ENCODE measurements at places on chromosomes 7 and 10.
A peak's percentile ranks its signal among the peaks of the same experiment; 100 is the strongest.

DNA sequence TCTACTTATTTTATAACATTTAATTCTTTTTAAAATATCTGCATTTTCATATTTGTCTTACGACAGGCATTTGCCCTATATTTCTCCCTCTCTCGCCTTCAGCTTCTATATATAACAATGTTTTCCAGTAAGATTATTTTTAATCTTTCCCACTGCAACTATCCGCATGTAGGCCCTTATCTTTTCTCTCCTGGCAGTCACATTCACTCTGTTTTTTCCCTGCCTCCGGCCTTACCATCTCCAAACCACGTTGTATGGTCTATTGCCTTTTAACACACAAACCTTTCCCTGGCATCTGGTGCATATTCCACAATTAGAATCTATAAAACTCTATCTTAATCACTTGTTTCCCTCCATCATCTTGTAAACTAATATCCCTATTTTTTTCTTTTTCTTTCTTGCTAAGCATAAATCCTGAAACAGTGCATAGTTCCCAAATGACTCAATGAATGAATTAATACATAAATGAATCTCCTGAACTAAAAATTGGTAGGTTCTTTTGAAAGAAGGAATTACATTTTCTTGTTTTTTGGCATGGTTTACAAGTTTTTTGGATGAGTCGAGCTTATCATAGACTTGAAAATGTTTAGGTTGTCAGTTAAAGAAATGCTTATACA is 173.2 kb downstream of the SEMA3A start:
- H3K27ac ChIP-seq = no peak overlapping the region
- DNase-seq = no peak
- no peaks in the 10 kb centered on the region for H3K27me3 ChIP-seq

- H3K36me3 ChIP-seq = no peaks in the 10 kb centered on the region
- no peak overlapping the region for H3K27ac ChIP-seq
- no peak overlapping the region for H3K4me3 ChIP-seq
Measured at GRCh38 chr7:25500393-25500921, 272.2 kb upstream of the NPVF start.

DNA sequence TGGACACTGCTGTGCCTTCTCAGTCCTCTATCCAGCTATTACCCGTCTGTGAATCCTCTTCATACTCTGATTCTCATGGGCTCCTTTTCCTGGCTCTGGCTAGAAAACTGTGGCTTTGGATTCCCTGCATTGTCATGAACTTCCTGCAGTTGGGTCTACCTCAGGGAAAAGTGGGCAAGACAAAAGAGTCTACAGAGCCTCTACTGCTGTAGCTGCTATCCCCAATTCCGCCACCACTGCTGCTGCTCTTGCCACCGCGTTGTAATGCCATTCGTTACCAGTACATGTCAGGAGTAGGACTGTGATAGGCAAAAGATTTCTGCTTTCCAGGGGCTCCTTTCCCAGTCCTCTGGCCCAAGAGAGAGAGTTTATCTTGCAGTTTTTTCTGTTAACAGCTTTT is 23.9 kb upstream of the PPP1R17 start:
- H3K27ac ChIP-seq = no peak overlapping the region
- no peaks in the 10 kb centered on the region for H3K36me3 ChIP-seq
- no peak overlapping the region for H3K4me3 ChIP-seq
- H3K4me1 ChIP-seq = no peaks in the 10 kb centered on the region
- no peak for DNase-seq
- no peaks in the 10 kb centered on the region for H3K27me3 ChIP-seq

DNA sequence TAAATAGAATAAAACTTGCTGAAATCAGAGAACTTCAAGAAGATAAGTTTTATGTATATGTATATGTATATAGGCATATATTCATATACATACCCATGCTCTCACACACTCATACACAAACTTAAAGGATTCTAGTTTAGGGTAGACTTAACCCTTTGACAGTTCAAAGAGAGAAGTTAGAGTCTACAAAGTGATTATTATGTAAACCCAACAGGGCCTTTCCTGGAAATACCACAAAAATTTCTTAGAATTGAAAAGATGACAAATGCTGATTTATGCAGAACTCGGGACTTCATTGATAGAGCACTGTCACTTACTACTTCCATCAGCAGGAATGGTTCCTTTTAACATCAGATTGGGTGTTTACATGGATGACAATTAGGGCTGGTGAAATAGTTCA is 763.5 kb downstream of the AUTS2 start:
- no peaks in the 10 kb centered on the region for H3K27me3 ChIP-seq
- no peaks in the 10 kb centered on the region for H3K36me3 ChIP-seq
- H3K27ac ChIP-seq = no peak overlapping the region
- H3K4me1 ChIP-seq = peaks cover 12% of the 10 kb centered on the region

DNA sequence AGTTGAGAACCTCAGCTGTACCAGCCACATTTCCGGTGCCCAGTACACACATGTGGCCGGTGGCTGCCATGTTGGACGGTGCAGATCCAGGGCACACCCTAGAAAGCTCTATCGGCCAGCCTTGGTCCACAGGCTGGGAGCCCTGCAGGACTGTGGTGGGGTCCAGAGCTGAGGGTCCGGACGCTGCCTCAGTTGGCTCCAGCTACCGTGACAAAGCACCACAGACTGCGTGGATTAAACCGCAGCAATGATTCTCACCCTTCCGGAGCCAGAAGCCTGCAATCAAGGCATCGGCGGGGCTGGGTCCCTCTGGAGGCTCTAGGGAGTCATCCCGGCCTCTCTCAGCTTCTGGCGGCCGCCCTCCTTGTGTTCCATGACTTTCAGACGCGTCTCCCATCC is 50.1 kb downstream of the PDGFA start:
- H3K27ac ChIP-seq = no peak overlapping the region
- DNase-seq = no peak
- H3K27me3 ChIP-seq = no peaks in the 10 kb centered on the region

GRCh38 chr10:112677689-112678088 is 230.7 kb downstream of the VTI1A start:
- peaks cover 2% of the 10 kb centered on the region for H3K36me3 ChIP-seq
- H3K4me3 ChIP-seq = no peak overlapping the region
- no peak overlapping the region for H3K27ac ChIP-seq
- DNase-seq = no peak

- H3K27ac ChIP-seq = no peak overlapping the region
- peaks cover 2% of the 10 kb centered on the region for H3K36me3 ChIP-seq
- H3K27me3 ChIP-seq = peaks cover 3% of the 10 kb centered on the region
Measured at GRCh38 chr7:13036256-13036780, 348.9 kb downstream of the ARL4A start.

GRCh38 chr10:120039826-120040225 is 147.3 kb downstream of the SEC23IP start:
- no peak for DNase-seq
- no peaks in the 10 kb centered on the region for H3K4me1 ChIP-seq
- H3K36me3 ChIP-seq = no peaks in the 10 kb centered on the region
- H3K27me3 ChIP-seq = peaks cover 2% of the 10 kb centered on the region
- H3K4me3 ChIP-seq = no peak overlapping the region

- H3K27me3 ChIP-seq = peaks cover 25% of the 10 kb centered on the region
- no peak overlapping the region for H3K27ac ChIP-seq
- no peak for DNase-seq
Measured at GRCh38 chr10:43261578-43262396, 5.1 kb downstream of the RASGEF1A start.

DNA sequence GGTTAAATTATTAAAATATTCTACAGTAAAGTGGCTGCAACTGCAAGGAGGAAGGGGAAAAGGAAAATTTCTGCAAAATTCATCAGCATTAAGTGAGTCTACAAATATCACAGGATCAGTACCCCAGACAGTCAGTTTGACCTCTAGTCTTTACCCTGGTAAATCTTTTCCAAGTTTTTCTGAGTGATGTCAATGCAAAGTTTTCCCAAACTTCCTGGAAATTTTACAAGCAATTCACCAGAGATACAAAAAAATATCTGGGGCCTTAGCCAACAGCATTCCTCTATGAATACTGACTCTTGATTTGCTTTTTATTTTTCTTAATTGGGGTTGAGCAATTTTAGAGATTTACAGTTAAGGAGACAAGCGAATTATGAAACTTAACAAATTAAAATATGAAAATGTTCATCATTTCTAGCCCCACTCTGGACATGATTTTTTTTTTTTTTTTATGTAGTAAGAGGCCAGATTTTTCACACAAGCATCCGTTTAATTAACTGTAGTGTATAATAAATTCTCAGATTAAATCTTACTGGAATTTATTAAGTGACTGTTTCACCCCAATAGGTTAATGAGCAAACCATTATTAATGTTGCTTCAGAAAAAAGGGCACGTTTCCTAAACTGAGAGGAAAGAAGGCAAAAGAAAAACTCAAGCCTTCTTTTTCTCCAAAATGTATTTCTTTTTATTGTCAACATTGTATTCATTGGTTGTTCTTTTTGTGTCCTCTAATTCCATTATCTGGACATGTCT is 539.5 kb upstream of the FZD8 start:
- no peak overlapping the region for H3K27ac ChIP-seq
- no peaks in the 10 kb centered on the region for H3K4me1 ChIP-seq
- no peak overlapping the region for H3K4me3 ChIP-seq
- H3K27me3 ChIP-seq = no peaks in the 10 kb centered on the region
- no peaks in the 10 kb centered on the region for H3K36me3 ChIP-seq
- DNase-seq = no peak

DNA sequence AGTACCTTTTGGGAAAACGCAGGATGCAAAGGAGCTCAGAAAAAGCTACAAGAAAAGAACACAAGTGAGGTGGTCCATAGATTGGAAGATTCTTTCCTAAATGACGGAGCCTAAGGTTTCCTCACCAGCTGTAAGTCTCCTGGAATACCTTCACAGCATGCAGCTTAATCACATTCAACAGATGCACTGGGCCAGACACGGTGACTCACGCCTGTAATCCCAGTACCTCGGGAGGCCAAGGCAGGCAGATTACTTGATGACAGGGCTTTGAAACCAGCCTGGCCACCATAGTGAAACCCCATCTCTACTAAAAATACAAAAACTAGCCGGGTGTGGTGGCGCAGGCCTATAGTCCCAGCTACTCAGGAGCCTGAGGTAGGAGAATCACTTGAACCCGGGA is 228.7 kb downstream of the FRMD4A start:
- DNase-seq = no peak
- no peak overlapping the region for H3K27ac ChIP-seq

DNA sequence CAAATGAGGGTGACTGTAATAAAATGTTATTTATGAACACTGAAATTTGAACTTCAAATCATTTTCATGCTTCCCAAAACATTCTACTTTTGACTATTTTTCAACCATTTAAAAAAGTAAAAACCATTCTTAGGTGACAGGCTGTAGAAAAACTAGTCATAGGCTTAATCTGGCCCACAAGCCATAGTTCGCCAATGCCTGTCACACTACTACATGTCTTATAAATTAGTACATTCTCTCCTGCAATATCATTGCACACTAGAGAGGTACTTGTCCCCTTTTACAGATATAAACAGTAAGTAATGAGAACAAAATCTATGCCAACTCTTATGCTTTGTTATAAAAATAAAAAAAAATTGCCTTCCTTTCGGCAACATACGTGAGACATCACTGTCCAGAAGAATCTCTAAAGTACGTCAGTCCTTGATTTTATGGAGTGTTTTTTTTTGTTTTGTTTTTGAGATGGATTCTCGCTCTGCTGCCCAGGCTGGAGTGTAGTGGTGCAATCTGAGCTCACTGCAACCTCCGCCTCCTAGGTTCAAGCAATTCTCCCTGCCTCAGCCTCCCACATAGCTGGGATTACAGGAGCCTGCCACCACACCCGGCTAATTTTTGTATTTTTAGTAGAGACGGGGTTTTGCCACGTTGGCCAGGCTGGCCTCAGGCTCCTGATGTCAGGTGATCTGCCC is 23.2 kb downstream of the UPF2 start:
- no peak overlapping the region for H3K4me3 ChIP-seq
- H3K4me1 ChIP-seq = peaks cover 19% of the 10 kb centered on the region
- H3K36me3 ChIP-seq = peaks cover 15% of the 10 kb centered on the region
- DNase-seq = no peak

- no peak for DNase-seq
- H3K27ac ChIP-seq = no peak overlapping the region
- no peak overlapping the region for H3K4me3 ChIP-seq
- no peaks in the 10 kb centered on the region for H3K4me1 ChIP-seq
Measured at GRCh38 chr7:1706721-1707613, 36.9 kb downstream of the ELFN1 start.

DNA sequence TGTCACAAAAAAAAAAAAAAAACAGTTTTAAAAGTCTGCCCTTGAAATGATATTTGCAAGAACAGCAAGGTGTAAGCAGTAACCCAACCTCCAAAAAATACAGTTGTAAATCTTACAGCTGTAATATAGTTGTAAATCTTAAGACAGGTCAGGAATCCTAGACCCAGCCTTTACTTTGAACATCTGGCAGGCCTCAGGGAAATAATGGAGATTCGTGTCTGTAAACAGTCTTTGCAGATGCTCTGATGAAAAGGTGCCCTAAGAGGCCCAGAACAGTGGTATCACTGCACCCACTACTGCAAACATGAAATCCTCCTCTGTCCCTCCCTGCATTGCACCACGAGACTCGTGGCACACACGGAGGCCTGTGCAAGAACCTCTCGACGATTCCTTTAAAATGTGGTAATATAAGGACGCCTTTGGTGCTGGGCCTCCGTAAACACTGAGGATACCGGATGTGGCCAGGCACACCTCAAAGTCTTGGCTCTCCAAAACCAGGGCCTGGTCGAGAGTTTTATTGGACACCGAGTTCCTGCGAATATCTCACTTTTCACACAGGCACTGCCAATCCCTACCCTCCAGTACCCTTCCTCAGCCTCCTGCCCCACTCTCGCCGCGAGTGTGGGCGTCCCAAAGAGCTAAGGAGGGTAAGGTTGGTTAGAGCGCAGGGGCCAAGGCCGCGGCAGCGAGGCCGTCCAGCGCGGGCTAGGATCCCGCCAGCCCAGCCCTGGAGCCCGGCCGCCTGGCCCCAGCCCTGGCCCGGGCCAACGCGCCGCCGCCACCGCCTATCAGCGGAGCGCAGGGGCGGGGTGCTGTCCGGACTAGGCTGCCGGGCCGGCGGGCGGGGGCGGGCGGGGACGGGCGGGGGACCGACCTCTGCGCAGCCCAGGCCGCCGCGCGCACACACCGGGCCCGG is at the start of gene REEP3:
Gene REEP3 (plus strand): TSS at position 902 of the 916 bp plus-strand sequence. CDS start 145 bp downstream, outside the sequence.
- H3K36me3 ChIP-seq = peaks cover 16% of the 10 kb centered on the region
- peaks cover 71% of the 10 kb centered on the region for H3K4me1 ChIP-seq
- peak within 1 kb of the TSS; percentile 82 for H3K27ac ChIP-seq
- no peaks in the 10 kb centered on the region for H3K27me3 ChIP-seq
- peak within 1 kb of the TSS; percentile 85 for H3K4me3 ChIP-seq
